Epithelial cell of proximal tubule (primary cell): ENCODE measurements at places on chromosomes 3 and 15.

- DNase-seq = no peak
These were observed 1.9 kb downstream of the TKT start for GRCh38 chr3:53253707-53254508.

- no peak for DNase-seq
These were observed 1.5 kb downstream of the ABHD5 start for GRCh38 chr3:43692085-43692855.

DNA sequence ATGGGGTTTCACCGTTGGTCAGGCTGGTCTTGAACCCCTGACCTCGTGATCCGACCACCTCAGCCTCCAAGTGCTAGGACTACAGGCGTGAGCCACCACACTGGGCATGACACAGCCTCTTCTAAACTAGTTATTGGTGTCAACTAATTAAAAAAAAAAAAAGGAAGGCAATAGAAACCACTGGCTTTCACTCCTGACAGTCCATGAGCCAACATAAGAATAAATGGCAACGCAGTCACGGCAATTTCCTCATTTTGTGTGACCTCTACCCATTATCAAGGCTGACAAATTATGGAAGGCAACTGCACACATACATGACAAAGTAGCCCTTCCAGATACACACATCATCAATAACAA is 5.9 kb downstream of the ARHGEF3 start:
- no peak for DNase-seq

- no peak for DNase-seq
These were observed 233.0 kb downstream of the EPHA3 start for GRCh38 chr3:89340408-89340807.

DNA sequence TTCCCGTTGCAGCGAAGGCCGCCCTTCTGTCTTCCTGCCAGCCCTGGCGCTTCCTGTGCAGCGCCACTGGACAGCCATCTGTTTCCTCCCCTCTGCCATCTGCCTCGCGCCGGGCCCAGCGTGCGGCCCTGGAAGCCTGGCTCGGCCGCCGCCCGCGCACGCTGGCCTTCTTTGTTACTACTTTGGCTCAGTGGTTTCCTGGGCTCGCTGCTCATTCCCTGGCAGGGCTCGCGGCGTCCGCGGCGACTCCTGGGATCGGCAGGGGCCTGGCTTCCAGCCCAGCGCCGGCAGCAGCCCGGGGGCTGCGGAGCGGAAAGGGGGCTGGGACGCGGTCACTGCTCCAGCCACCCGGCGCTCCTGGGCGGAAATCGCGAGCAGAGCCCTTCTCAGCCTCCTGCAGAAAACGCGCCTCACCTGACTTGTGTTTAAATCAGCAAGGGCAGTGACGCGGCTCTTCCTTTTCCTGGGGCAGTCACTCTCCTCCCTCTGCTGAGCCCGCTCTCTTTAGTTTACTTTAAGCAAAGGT is 10.0 kb downstream of the CMTM7 start:
- DNase-seq = no peak

GRCh38 chr3:43755516-43756200 is 64.9 kb downstream of the ABHD5 start:
- DNase-seq = no peak

DNA sequence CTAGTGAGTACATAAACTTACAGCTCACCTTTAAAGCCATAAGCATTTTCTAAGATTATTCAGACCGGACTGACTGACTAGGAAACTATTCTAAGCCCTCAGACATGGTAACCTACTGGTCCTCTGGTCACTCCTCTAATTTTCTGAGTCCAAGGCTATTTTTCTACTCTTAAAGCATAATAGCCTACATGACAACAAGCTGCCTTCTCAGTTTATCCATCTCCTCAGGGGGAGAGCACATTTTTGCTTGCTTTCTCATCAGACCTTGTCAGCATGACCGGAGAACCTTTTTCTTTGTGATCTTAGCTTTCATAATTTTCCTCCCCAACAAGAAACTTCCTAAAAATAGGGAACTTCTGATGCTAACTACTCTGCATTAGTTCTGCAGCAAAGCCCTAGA is 38.4 kb downstream of the UBP1 start:
- DNase-seq = no peak

GRCh38 chr15:85164841-85165466 is 183.3 kb downstream of the PDE8A start:
- DNase-seq = no peak

DNA sequence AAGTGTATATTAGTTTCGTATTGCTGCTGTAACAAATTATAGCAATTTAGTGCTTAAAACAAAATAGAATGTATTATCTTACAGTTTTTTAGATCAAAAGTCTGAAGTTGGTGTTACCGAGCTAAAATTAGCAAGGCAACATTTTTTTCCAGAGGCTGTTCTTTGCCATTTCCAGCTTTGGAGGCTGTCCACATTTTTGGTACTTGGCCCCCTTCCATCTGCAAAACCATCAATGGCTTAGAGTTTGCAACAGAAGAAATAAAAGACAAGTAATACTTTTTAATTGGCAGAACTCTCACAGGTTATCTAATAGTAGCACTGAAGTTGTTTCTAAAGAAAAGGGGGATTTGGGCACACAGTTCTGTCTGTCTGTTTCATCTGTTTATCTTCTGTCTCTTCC is 1248.5 kb downstream of the ROBO1 start:
- DNase-seq = no peak

DNA sequence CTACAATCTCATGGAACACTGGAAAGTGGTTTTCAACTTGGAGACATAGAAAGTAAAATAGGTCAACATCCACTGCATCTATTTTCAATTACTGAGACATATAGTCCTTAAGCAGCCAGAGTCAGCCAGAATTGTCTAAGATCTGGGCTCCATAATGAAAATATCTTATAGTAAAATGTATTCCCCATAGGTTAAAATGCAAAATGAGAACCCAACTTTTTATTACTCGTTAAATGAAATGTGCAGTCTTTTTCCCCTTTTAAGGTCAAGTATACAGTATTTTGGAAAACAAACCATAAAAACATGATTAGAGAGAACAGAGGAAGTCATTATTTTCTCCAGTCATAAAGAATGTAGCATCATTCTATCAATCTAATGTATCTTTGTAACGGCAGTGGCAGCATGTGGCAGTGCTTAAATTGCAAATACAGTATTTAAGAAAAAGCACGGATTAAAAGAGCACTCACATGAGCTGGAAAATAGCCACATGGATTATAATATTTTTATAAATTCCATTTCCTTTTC is 64.4 kb upstream of the CPB1 start:
- no peak for DNase-seq

DNA sequence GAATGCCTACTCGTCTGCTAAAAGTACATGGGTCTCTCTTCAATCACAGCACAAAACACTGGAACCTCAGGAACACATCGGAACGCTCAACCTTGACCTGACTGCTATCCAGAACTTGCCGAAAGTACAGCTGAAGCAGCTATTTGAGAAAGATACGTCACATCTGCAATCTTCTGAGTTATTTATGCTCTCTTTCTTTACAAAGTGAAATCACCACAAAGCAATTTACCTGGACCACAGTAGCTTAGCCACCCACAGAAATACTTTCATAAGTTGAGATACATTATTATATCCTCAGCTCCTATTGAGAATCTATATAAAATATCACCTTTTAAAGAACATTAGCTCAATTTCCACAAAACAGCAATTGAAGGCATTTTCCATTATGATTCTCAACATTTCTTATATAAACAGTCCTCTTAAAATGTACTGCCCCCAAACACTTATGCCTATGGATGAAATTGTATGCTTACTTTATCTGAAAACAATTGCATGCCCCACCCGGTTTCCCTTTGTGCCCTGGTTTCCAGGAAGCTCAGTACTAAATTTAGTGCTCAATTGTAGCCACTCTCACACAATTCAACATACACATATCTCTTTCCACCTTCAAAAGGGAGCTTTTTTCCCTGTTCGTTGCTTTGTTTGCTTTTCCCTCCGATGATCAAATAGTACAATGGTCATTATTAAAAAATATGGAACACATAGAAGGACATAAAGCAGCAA is 31.8 kb downstream of the HEG1 start:
- DNase-seq = no peak

DNA sequence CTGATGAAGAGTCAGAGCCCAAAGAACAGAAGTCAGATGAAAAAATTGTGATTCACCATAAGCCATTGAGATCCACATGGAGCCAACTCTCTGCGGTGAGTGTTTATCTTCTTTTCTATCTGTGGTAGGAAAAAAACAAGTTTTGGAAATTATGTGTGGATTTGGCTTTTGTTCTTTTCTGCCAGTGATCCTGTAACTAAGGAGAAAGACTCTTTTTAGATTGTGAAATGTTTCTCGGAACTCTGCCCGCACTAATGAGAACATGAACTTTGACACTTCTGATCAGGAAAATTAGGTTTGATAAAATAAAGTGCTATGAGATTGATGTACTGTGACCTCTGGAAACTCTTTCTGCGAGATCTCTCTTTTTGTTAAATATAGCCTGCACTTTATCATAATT is 8.4 kb downstream of the ARHGEF26 start:
- DNase-seq = no peak

DNA sequence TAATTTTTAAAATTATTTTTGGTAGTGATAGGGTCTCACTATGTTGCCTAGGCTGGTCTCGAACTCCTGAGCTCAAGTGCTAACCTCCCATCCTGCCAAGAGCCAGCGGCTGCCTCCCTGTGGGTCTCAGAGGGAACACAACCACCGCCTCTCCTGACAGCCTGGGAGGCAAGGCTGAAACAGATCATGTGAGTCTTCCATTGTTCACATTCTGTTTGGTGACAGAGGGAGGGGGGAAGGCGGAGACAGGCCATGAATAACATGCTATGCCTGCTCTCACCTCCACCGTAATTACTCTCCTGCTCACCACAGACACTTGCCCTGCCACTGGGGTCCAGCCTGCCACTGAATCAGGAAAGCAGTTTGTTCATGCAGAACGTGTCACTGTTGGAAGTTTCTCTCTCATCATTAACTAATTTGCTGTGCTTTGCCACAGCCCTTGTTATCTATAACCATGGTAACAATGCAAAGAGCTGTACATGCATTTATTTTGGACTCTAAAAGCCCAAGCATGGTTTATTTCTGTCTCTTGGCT is 78.4 kb upstream of the RASGRF1 start:
- peak; percentile 35 for DNase-seq

- DNase-seq = no peak
These were observed 262.5 kb downstream of the SCAPER start for GRCh38 chr15:76642671-76643070.

- DNase-seq = no peak
These were observed 195.4 kb upstream of the DPH6 start for GRCh38 chr15:35741395-35741794.

GRCh38 chr3:43081796-43082195 is 24.1 kb downstream of the POMGNT2 start:
- DNase-seq = no peak

GRCh38 chr3:139260793-139261736 is 82.8 kb upstream of the MRPS22 start:
- DNase-seq = no peak

- DNase-seq = no peak
These were observed 43.1 kb upstream of the HES1 start for GRCh38 chr3:194092881-194093301.

DNA sequence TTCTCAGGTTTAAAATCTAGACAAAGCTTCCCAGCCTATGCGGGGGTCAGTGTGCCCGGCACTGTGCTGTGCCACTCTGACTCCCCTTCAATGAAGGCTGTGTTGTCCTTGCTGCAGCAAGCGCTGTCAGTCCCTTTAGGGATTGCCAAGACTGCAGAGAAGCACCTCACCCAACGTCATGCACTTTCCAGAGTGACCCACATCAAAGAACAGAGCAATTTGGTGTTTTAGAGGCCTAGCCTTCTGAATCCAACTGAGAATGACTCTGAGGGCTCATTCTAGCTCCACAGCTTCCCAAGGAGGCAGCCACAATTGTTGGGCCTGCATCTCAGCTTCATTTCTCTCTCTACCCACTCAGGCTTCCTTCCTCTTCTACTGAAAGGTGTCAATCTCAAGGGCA is 26.4 kb downstream of the SLC9A9 start:
- no peak for DNase-seq

DNA sequence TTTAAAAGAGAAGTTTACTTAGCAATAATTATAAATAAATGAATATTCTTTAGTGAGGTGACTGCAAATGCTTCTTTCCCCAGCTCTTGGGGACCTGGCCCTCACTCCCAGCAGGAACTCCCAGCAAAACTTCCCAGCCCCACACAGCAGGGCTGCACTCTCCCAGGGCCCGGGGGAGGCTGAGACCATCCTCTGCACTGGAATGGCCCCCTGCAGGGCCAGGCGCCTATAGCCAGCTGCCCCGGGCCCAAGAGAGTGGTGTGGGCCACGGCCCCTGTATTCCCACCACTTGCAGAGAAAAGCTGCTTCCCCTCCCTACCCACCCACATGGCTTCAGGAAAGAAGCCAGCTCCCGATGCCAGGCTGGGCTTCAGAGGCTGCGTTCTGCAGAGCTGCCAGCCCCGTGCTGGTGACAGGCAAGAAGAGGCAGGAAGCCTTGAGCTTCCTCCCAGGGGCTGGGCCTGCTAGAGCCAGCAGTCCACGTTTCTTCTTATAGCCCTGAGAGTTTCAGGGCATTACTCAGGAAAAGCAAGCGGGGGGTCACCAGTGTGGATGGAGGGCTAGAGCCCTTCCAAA is 20.0 kb downstream of the IDH2 start:
- DNase-seq = no peak

DNA sequence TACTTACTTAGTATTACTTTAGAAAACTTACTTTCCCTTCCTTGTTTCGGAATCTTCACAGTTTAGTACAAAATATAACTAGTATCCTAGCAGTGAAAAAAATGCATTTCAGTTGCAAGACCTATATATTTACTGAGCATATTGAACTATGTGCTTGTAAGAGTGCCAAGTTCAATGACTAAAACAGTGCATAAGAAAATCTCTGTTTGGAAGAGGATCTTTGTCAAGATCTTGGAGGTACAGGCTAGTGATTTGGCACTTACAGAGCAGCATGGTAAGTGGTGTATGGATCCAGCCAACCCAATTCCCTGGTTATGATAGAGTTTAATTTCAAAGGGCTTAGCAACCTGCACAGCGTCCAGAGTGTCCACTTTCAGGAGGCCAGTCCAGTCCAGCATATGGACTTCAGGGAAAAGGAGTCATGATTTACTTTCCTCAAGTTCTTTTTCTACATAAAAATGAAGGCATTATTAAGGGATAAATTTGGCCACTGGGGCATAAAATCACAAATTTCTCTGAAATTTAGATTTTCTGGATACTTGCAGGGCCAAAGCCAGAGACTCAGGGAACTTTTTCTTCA is 625.8 kb upstream of the BCHE start:
- DNase-seq = no peak

DNA sequence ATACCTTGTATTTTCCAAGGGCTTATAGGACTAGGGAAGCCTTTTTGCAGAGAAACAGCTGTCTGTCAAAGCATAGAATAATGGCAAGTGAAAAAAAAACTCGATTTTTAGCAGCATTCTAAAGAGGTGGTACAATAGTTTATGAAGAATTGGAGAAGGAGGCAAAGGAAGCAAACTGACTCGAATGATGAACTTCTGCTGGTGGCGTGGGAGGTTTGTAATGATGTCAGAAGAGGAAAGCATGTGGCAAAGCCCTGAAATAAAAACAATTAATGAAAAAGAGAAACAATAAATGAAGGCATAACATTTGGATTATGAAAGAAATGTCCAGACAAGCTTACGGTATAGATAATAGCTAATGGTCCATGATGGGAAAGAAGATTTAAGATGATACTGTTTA is 77.5 kb downstream of the RARB start:
- DNase-seq = no peak

GRCh38 chr15:56763141-56763895 is 30.0 kb upstream of the ZNF280D start:
- DNase-seq = no peak

GRCh38 chr3:56885453-56885852 is 83.7 kb upstream of the ARHGEF3 start:
- no peak for DNase-seq

GRCh38 chr15:47124430-47125102 is 592.7 kb upstream of the SEMA6D start:
- DNase-seq = no peak
